ENCODE measurements at places on chromosomes 11 and 22. TPM values are rescaled to one million over a fixed set of nuclear protein-coding genes. Genes with fewer than 3 reads are reported as not detected.

DCDC1 gene
- 0.11 TPM for total RNA-seq

OR51E2 gene
- not detected for total RNA-seq

SLC5A1 gene
- total RNA-seq, result 0.10 TPM

OR51Q1 gene
- not detected for total RNA-seq

POU2F3 gene
- total RNA-seq, result 0.21 TPM

NPTXR gene
- 0.04 TPM for total RNA-seq

DEUP1 gene
- total RNA-seq, result not detected

MYO18B gene
- total RNA-seq, result not detected

MEI1 gene
- total RNA-seq, result 0.14 TPM

CHKA gene
- total RNA-seq, result 3.8 TPM

PIM3 gene
- total RNA-seq, result 11.9 TPM

WNT11 gene
- total RNA-seq, result 0.07 TPM

GRAMD1B gene
- total RNA-seq, result 0.07 TPM

TMPRSS13 gene
- 0.17 TPM for total RNA-seq

OR10A3 gene
- total RNA-seq, result not detected

HTR3B gene
- not detected for total RNA-seq

TTC38 gene
- total RNA-seq, result 15.6 TPM

B4GALNT4 gene
- 12.7 TPM for total RNA-seq

CRYBA4 gene
- total RNA-seq, result not detected

RIMBP3B gene
- total RNA-seq, result not detected

C22orf31 gene
- not detected for total RNA-seq

TLCD5 gene
- 2.7 TPM for total RNA-seq

FAM227A gene
- 1.5 TPM for total RNA-seq

KMT5B gene
- total RNA-seq, result 15.4 TPM

RBMXL2 gene
- not detected for total RNA-seq

PTGDR2 gene
- total RNA-seq, result not detected

KCTD14 gene
- 11.2 TPM for total RNA-seq

GTSE1 gene
- 23.8 TPM for total RNA-seq

PATZ1 gene
- 11.8 TPM for total RNA-seq

LGR4 gene
- 29.0 TPM for total RNA-seq

YPEL4 gene
- not detected for total RNA-seq

MMP8 gene
- not detected for total RNA-seq

MRGPRE gene
- total RNA-seq, result not detected

DCHS1 gene
- total RNA-seq, result 0.11 TPM

CFAP300 gene
- 3.5 TPM for total RNA-seq

TMEM134 gene
- total RNA-seq, result 29.4 TPM

RAG1 gene
- 1.5 TPM for total RNA-seq

ANO9 gene
- 26.0 TPM for total RNA-seq

MOGAT2 gene
- total RNA-seq, result not detected

OSBP2 gene
- 2.0 TPM for total RNA-seq

CELSR1 gene
- total RNA-seq, result 24.9 TPM

OR52E5 gene
- not detected for total RNA-seq

TUT1 gene
- 12.1 TPM for total RNA-seq

LRRC74B gene
- not detected for total RNA-seq

Measured in foreskin keratinocyte (primary cell).